ENCODE measurements at places on chromosomes 12 and 14.

DNA sequence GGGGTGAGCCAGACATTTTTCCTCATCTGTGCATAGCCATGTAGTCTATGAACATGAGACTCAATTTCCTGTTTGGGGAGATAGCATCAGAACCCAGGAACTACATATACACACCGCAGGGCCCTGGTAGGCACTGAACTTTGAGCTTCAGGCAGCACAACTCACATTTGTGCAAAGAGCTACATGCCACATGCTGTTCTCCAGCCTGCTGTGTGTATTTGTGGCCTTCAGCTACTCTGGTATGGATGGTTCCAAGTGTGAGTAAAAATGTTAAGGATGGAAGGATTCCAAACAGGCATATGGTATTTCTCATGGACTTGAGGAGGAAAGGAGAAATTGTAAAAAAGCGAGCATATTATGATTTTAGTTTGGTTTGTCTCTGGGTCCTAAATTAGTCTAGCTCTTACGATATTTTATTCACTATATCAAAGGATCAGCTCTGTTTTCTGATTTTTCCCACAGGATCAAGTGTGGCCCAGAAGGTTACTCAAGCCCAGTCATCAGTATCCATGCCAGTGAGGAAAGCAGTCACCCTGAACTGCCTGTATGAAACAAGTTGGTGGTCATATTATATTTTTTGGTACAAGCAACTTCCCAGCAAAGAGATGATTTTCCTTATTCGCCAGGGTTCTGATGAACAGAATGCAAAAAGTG is 422.4 kb upstream of the OR4E1 start:
- DNase-seq: no peak

- no peak for DNase-seq
These were observed 20.7 kb downstream of the HELB start for GRCh38 chr12:66323017-66323416.

- DNase-seq: no peak
These were observed 177.6 kb downstream of the PDZRN4 start for GRCh38 chr12:41365653-41366171.

- peak; percentile 5 for DNase-seq
These were observed 155.5 kb upstream of the CCND2 start for GRCh38 chr12:4118017-4118510.
